Caco-2 (cell line): ENCODE measurements at places on chromosomes 7 and 10. TPM values are rescaled to one million over a fixed set of nuclear protein-coding genes. Genes with fewer than 3 reads are reported as not detected.

- no peaks in the 10 kb centered on the region for H3K36me3 ChIP-seq
- H3K4me1 ChIP-seq = no peaks in the 10 kb centered on the region
- no peak for DNase-seq
- no peak overlapping the region for H3K4me3 ChIP-seq
Observed at GRCh38 chr10:79402951-79403350, 42.5 kb downstream of the ZCCHC24 start.

GRCh38 chr10:6578251-6578771 lies 1.8 kb downstream of the PRKCQ start:
- H3K27ac ChIP-seq = no peak overlapping the region
- H3K36me3 ChIP-seq = no peaks in the 10 kb centered on the region
- H3K4me3 ChIP-seq = no peak overlapping the region
- H3K4me1 ChIP-seq = 0 out of 2 replicates have a peak, but pooled peaks cover 3% of the 10 kb centered on the region
- 0 out of 2 replicates have a peak, but pooled peaks cover 1% of the 10 kb centered on the region for H3K27me3 ChIP-seq

GRCh38 chr7:38518541-38518940 lies 112.6 kb downstream of the AMPH start:
- no peak overlapping the region for H3K27ac ChIP-seq
- no peaks in the 10 kb centered on the region for H3K36me3 ChIP-seq
- no peak overlapping the region for H3K4me3 ChIP-seq
- no peaks in the 10 kb centered on the region for H3K4me1 ChIP-seq

DNA sequence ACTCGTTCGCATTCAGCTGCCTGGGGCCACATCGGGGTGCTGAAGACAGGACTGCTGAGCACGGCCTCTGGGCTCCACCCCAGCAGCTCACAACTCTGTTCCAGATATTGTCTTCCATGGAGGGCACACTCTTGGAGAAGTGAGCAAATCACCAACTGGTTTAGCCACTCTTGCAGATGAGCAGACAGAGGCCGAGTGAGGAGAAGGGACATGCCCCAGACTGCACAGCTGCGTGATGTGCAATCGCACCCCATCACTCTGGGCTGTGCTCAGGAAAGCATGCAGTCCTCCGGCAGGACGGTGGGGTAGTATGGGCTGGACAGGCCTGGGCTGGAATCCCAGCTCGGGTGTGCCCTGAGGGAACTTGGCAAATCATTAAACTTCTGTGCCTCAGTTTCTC lies 111.6 kb downstream of the FAM53B start:
- H3K27me3 ChIP-seq = no peaks in the 10 kb centered on the region
- no peak for DNase-seq
- H3K4me1 ChIP-seq = no peaks in the 10 kb centered on the region
- H3K4me3 ChIP-seq = no peak overlapping the region
- no peak overlapping the region for H3K27ac ChIP-seq

DNA sequence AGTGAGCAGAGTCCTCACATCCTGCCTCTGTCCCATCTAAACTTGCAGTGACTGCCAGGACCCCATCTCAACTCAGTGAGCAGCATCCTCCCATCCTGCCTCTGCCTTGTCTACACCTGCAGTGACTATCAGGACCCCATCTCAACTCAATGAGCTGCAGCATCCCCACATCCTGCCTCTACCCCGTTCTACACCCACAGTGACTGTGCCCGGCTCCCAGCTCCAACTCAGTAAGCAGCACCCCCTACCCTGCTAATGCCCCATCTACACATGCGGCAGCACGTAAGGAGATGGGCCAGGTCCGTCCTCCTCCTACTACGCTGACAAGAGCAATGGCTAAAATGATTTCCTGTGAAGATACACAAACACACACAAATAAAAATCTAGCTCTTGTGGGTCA lies 65.5 kb downstream of the TNS3 start:
- no peak overlapping the region for H3K27ac ChIP-seq
- no peak overlapping the region for H3K4me3 ChIP-seq
- H3K36me3 ChIP-seq = peaks cover 11% of the 10 kb centered on the region
- H3K27me3 ChIP-seq = no peaks in the 10 kb centered on the region; the same call in 1 of the 2 replicates

DNA sequence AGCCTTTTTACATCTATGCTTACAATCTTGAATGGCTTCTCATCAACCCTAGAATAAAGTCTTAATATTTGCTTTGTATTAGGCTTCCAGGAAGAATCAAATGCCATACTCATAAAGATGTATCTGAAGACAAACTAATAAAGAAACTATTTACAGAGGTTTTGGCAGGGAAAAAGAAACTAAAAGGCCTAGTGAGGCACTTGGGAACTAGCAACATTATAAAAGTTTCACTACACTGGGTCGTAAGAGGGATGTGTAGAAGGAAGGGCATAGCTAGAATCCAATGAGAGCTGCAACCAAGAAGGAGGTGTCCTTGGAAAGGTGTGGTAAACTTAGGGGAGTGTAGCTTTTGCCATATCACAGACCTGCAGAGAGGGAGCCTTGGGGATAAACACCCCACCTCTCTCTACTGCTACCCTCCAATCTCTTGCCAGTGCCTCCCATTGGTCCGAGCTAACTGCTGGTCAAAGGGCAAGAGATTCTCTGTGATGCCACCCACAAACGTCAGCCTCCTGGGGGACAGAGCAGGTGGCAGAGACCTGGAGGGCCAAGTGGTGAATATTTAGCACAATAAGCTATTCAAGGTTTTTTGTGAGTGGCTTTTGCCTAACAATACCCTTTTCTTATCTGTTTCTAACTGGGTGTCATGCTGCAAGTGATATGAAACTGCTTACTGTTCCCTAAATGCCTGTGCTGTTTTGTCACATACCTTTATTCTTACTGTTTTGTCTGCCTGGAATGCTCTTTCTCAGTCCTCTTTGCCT lies 60.7 kb downstream of the CPED1 start:
- DNase-seq = no peak
- no peaks in the 10 kb centered on the region for H3K27me3 ChIP-seq
- peaks cover 10% of the 10 kb centered on the region; the same call in 1 of the 2 replicates for H3K4me1 ChIP-seq

DNA sequence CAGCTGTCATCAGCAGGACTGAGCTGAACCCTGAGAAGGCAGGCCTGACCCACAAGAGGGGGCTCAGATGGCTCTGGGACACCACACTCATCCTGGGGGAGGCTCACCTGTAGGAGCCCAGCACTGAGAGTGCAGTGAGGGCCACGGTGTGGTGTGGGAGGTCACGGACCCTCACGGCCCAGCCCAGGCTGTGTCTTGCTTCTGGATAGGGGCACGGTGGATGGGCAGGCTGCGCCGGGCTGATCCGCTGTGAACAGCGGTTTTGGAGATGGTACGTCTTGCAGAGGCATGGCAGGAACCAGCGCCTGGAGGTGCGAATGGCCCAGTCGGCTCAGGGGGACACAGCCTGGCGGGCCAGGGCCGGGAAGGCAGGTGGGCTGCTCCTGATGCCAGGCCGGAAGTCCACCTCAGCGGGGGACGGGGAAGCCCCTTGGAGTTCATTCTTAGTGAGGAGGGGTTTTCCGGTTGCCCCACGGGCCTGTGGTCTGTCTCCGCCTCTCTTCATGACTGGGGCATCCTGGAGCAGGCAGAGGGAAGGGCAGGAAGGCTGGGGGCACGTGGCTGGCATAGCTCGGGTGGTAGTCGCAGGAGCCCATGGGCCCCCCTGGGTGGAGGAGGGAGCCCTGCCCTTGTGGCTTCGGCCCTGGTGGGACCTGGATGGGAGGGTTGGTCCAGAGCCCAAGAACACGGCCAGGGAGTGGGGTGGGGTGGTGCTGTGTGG lies 112.5 kb downstream of the UNCX start:
- H3K27me3 ChIP-seq = no peaks in the 10 kb centered on the region; the same call in 1 of the 2 replicates
- H3K36me3 ChIP-seq = no peaks in the 10 kb centered on the region
- no peaks in the 10 kb centered on the region for H3K4me1 ChIP-seq
- H3K4me3 ChIP-seq = no peak overlapping the region

GRCh38 chr7:11206177-11206899 lies 232.7 kb downstream of the PHF14 start:
- H3K27ac ChIP-seq = no peak overlapping the region
- H3K27me3 ChIP-seq = no peaks in the 10 kb centered on the region
- H3K36me3 ChIP-seq = no peaks in the 10 kb centered on the region

DNA sequence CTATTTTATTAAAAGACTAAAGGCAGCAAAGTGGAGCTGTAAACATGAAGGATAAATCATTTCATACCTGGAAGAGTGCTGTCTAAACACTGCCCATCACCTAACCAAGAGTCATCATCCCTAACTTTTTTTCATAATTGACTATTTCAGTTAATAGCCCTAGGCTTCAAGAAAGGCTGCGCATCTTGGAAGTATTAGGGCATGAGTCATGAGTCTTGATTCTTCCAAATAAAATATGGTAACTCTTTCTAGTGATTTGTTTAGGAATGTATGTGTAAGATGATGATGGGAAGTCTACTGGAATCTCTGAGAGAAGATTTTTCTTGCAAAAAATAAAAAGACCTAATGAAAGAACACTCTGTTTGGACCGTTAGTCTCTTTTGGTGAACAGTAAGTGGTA lies 207.7 kb upstream of the AHR start:
- H3K4me3 ChIP-seq = no peak overlapping the region
- no peak overlapping the region for H3K27ac ChIP-seq
- no peaks in the 10 kb centered on the region for H3K27me3 ChIP-seq

DNA sequence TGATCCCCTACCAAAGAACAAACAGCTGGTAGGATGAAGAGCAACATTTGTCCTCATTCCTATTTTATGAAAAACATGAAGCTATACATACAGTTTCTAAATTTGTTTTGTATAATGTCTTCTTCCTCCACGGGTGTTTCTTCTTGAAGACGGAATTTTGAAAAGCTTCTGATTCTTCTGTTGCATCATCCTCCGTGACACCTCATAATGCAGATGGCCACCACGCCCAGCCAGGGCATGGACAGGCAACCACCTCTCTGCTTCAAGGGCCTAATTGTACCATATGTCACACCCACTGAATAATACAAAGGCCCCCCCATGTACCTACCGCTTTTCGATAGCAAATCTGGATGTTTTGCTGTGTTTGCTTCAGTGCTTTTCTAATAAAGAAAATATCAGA lies at the start of gene SUN3:
Gene SUN3, minus strand, starts transcription at position 170 of the 400 bp plus-strand sequence. Its CDS starts 169 bp downstream, at position 1.
- no peak within 1 kb of the TSS for H3K4me3 ChIP-seq
- no peak for DNase-seq

DNA sequence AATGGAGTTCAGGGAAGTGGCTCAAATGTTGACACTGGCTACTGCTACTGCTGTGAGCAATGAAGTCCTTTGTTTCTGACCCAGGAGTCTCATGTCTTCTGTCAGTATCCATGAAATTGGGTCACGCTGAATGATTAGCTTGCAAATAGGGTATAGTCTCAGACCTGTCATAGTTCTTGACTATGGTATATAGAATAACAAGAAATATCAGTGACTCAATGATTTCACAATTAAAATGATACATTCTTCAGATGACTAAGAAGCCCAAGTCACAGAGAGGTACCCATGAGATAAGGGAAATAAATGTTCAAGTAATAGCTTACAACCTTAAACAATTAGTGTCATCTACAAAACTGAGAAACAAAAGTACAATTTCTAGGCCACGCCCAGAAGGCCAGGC lies 89.3 kb downstream of the LYZL2 start:
- H3K27ac ChIP-seq = no peak overlapping the region
- DNase-seq = no peak
- H3K27me3 ChIP-seq = no peaks in the 10 kb centered on the region

- no peaks in the 10 kb centered on the region for H3K36me3 ChIP-seq
- no peaks in the 10 kb centered on the region for H3K27me3 ChIP-seq
- H3K4me3 ChIP-seq = no peak overlapping the region
- DNase-seq = no peak
- peaks cover 14% of the 10 kb centered on the region; the same call in 1 of the 2 replicates for H3K4me1 ChIP-seq
Observed at GRCh38 chr7:143910473-143911248, 8.7 kb upstream of the TCAF1 start.

DNA sequence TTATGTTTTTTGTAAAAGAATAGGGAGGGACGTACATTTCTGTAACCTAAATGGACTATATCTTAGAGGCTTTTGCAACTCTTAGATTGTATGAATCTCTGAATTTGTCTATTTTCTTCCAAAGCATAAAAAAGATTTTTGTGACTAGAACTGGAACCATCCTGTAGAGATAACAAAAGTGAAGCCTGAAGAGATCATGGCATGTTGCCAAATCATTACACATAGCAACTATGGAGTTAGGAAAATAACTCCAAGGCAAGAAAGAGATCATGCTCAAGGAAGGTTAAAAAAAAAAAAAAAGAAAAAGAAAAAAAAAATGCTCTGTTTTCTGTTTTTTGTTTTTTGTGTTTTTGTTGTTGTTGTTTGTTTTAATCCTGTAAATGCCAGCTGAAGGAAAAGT lies 567.7 kb upstream of the ZWINT start:
- H3K27ac ChIP-seq = no peak overlapping the region
- DNase-seq = no peak
- H3K4me1 ChIP-seq = no peaks in the 10 kb centered on the region
- H3K4me3 ChIP-seq = no peak overlapping the region
- no peaks in the 10 kb centered on the region for H3K36me3 ChIP-seq
- H3K27me3 ChIP-seq = no peaks in the 10 kb centered on the region

DNA sequence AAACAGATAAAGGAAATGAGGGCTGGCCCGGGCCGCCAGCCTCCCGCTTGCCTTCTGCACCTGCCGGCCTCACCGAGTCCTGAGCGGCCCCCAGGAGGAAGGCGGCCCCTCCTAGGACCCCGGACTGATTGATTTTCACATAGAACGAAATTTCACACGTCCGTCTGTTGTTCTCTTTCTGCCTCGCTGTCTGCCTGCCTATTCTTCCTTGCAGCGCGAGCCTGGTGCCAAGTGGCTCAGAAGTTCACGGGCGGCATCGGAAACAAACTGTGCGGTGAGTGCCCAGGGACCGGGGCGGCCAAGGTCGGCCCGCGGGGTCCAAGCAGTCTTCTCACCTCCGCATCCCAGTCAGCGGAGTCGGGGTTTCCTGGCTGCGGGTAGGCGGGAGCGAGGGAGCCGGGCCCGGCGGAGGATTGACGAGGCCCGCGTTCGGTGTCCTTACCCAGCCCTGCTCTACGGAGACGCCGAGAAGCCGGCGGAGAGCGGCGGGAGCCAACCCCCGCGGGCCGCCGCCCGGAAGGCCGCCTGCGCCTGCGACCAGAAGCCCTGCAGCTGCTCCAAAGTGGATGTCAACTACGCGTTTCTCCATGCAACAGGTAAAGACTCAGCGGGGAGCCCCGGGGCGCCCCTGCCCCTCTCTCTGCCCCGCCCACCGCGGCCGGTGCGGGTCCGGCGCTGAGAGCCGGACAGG lies 967 bp downstream of the GAD2 start:
- H3K4me3 ChIP-seq = no peak overlapping the region
- 0 out of 2 replicates have a peak, but pooled peaks cover 3% of the 10 kb centered on the region for H3K27me3 ChIP-seq
- H3K4me1 ChIP-seq = peaks cover 4% of the 10 kb centered on the region; the same call in 1 of the 2 replicates
- H3K27ac ChIP-seq = no peak overlapping the region
- no peaks in the 10 kb centered on the region for H3K36me3 ChIP-seq

DNA sequence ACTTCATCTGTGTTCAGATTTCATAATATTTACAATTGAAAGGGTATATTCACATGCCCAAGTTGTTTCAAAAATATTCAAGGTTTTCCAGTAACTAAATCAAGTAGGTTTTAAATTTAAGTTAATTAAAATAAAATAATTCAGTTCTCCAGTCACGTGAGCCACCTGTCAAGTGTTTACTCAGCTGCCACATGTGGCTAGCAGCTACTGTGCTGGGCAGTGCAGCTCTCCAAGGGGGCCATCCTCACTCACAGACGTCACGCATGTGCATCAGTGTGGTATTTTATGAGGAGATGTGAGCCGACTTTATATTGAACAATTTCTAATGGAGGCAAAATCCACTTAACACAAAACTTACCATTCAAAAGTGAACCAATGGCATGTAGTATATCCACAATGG lies 69.7 kb upstream of the CAMK2B start:
- H3K36me3 ChIP-seq = peaks cover 1% of the 10 kb centered on the region
- H3K27me3 ChIP-seq = no peaks in the 10 kb centered on the region
- no peak overlapping the region for H3K27ac ChIP-seq
- H3K4me3 ChIP-seq = no peak overlapping the region

GNGT1 gene
- 0.54 and 0.97 TPM in 2 replicates for total RNA-seq

SLC29A4 gene
- total RNA-seq = 34.6 and 38.4 TPM in 2 replicates

FAM241B gene
- total RNA-seq = 24.9 and 30.2 TPM in 2 replicates

EZH2 gene
- 55.7 and 63.7 TPM in 2 replicates for total RNA-seq
